Kidney capillary endothelial cell (primary cell): ENCODE measurements at places on chromosomes 7 and 10.

DNA sequence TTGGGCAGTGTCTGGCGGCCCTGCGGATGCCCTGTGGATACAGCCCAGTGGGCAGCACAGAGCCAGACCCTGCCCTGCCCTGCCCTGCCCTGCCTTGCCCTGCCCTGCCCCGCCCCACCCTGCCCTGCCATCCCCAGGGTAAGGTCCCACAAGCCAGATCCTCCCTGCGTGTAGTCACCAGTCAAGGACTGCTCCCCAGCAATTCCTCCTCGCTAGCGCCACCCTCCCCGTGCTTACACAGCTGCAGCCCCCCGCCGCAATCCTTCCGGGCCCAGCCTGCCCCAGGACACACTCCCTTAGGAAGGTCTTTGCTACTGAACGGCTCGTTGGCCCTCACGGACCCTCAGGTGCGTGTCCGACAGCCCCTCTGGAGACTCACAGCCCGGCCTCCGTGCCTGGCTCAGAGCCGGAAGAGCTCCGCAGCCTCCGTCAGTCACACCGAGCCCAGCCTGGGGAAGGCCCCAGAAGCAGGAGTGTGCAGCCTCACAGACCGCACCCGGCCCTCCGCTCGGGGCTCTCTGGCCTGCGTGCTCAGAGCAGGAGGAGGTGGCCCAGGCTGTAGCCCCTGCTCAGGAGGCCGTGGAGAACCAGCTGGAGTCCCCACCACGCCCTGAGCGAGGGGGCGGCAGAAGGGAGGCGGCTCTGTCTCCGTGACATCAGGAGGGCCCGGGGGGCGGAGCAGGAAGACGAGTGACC is 68.3 kb downstream of the PWWP2B start:
- no peak for DNase-seq

GRCh38 chr10:37975401-37975991 is 951 bp downstream of the ZNF25 start:
- DNase-seq: peak; percentile 0

GRCh38 chr10:77204171-77204570 is 433.4 kb downstream of the KCNMA1 start:
- DNase-seq: no peak

DNA sequence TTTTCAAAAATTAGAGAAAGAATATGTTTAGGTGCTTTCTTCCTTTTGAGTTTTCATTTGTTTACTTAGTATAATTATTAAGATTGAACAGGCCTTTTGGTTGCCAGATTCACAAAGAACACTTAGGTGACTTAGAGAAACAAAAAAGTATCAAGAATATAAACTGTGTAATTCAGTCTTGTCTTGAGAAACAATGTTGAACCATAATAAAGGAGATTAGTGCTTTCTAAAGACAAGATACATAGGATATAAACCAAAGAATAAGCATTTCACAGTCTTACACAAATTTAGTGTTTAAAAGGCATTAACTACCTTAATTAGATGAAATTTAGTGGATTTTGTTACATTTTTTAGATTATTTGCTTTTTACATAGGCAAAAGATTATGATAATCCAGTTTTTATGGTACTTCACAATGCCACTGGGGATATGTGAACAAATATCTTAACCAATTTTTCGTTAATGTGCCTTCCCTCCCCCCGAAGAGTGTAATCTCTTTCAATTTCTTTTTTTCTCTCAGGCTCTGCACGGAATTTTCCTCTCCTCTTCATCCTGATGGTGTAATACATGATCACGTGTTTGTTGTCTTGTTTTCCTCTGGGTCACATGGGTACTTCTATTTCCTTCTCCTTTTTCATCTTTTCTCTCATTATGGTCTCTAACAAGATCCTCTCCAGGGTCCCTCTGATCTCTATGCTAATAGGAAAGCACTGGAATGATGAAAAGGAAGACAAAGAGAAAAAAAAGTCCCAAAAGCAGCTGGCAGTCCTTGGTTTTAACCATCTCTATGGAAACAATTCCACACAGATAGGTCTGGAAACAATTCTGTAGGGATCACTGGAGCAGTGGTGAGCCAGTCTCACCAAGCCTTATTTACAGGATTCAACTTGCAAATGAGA is 3.7 kb upstream of the HNRNPH3 start:
- DNase-seq: no peak

DNA sequence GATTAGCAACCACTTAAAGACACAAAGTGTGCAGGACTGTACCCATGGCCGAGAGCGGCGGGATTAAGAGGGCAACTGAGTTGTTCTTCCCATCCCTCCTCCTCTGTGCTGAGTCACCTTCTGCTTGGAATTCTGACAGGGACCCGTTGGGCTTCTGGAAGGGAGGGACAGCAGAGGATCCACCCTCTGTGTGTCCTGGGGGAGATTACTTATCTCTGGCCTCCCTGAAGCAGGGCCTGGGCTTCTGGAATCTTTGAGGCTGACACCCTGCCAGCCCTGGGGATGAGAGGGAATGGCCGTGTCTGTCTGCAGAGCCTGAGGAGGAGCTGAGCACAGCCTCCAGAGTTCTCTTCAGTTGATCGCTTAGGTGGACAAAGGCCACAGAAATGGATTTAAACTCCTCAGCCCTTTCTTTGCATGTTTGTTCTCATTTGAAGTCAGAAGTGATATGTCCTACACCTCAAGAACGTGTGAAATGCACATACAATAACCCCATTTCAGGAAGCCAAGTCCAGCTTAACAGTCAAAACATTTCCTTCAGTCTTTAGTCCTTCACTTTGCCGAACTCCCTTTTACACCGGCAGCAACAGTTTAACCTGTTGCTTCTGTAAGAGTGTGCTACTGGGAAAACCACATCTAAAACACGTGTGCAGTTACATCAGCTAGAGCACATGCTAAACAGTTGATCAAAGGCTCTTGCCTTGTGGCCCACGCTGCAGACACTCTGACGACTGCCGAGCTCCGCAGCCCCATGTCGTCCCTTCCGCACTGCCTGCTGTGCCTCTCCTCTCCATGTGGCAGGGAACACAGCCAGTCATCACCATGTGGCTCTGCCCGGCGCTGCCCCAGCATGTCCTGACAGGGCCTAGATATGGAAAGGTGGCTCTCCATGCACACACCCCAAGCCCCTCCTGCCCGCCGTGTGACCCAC is 55.7 kb downstream of the IKZF1 start:
- DNase-seq: no peak

DNA sequence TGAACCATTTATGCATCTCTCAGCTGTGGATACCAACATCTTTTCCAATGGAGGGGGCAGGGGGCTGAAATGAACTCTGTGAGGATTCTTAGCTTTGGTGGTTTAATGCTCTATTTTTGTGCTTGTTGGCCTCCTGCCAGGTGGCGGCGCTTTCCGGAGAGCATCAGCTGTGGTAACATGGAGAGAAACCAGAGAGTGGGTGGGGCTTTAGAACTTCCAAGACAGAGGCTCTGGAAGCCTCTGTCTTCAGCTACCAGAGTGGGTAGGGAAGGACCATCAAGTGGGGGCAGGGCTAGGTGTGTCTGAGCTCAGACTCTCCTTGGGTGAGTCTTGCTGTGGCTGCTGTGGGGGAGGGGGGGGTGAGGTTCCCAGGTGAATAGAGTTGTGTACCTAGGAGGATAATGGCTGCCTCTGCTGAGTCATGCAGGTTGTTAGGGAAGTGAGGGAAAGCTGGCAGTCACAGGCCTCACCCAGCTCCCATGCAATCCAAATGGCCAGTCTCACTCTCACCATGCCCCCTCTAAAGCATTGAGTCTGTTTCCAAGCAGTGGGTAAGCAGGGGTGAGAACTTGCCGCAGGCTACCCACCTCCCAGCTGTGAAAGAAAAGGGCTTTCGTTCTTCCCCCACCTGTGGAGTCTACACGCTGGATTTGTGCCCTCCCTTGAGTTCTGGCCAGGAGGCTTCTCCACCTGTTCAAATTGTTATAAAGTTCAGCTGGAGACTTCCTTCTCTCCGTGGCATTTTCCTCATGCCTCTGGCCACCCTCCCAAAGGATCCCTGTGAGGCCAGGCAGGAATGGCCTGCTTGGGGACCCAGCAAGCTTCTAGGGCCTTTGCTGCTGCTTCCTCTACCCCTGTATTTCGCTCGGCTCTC is 527.0 kb downstream of the NEBL start:
- no peak for DNase-seq

DNA sequence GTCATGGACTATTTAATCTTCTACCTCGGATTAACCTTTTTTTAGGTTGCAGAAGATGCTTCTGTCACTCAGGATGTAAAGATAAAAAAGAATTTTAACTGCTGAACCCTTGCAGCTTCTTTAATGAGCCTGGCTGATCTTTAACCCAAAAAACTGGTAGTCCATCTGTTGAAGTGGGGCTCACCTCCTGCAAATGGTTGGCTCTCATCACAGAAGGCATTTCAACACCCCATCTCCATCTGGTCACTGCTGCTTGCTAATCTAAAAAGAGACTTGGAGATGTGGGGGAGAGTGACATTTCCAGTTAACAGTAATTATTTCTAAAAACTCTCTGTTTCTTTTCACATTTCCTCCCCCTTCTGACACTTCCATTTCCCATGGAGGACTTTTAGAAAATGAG is 208.6 kb downstream of the LHFPL3 start:
- no peak for DNase-seq

- no peak for DNase-seq
Observed at GRCh38 chr10:59177836-59178235, 1.4 kb downstream of the PHYHIPL start.

- no peak for DNase-seq
Observed at GRCh38 chr7:3279147-3279818, 21.8 kb upstream of the SDK1 start.

GRCh38 chr7:120992965-120993494 is 4.5 kb downstream of the CPED1 start:
- DNase-seq: no peak

DNA sequence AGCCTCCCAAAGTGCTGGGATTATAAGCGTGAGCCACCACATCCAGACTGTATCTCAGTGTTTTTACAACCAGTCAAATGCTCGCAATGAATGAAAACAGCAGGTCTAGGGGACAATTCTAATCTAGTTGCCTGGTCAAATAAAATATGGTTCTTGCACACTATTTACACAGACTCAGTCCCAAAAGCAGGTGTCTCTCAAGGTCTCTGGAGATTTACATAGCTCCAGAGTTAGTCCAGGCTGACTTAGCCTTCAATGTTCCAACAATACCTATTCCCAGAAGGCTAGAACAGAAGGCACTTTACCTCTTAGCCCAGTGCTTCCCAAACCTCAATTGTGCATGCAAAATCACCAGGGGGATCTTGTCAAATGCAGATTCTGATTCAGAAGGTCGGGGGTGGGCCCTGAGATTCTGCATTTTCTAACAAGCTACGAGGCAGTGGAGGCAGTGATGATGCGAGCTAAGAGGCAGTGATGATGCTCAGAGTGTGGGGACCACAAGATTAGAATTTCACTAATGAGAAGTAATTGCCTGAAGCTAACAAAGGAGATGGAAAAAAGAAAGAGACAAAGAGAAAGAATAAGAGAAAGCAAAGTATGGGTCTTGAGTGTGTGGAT is 6.4 kb downstream of the KIAA1549 start:
- DNase-seq: no peak

DNA sequence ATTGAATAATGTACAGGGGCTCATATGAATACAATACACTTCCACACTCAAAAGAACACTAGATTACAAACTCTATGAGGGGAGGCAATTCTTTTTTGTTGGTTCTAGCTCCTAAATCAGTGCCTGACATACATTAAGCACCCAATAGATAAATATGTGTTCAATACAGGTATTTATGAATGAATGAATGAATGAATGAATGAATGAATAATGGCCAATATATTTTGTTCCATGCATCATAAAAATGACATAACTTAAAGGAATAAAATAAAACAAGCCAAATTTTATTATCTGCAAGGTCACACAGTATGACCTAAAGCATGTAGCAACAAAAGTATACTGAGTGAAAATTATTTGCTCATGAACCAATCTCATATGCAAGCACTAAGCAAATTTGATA is 168.9 kb downstream of the CACNA2D1 start:
- no peak for DNase-seq

GRCh38 chr7:90595801-90596670 is at the start of gene CDK14:
CDK14 (plus strand) TSS chr7:90596321; CDS start chr7:90596628, 307 bp downstream.
- no peak for DNase-seq

GRCh38 chr10:69988094-69988493 is 64.6 kb upstream of the MACROH2A2 start:
- no peak for DNase-seq

- no peak for DNase-seq
Observed at GRCh38 chr7:81150951-81151361, 232.1 kb upstream of the SEMA3C start.

DNA sequence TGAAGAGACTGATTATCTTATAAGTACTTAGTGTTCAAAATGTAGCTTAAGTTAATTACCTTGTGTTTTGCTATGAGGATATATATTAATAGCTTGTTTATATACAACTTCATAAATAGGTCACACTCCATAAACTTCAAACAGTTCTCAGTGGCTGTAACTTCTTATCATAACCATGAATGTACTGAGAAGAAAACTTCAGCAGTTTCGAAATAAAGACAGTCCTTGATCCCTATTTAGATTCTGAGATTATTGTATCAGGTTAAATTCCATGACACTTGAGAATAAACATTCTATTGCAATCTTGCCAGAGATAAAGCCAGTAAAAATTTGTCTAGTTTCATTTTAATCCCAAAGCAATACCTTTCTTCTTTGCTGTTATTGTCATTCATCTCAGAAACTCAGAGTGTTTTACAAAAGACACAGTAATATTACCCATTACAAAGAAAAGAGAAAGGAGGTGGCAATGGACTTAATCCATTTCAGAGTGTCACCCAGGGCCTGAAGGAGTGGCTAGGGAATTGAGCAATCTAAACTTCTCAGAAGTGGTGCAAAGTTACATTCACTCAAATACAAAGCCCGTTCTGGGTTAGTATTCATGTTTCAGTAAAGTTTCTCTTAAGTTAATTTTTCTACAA is 403.6 kb downstream of the SEMA3D start:
- DNase-seq: no peak

DNA sequence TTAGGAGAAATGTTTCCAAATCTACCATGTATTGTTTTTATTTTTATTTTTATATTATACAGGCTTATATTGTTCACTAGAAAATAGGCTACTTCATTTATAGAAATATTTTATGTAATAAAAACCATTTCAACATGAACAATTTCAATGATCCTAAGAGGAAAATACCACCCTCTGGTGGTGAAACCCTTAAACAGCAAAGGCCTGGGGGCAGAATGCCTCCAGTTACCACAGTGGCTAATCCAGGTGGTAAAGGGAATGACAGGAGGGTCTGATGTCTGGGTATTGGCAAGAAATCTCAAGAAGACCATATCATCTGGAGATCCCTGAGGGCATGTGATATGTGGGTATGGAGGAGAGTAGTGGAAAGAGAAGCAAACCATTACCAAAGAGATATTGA is 19.3 kb downstream of the MACC1 start:
- no peak for DNase-seq

DNA sequence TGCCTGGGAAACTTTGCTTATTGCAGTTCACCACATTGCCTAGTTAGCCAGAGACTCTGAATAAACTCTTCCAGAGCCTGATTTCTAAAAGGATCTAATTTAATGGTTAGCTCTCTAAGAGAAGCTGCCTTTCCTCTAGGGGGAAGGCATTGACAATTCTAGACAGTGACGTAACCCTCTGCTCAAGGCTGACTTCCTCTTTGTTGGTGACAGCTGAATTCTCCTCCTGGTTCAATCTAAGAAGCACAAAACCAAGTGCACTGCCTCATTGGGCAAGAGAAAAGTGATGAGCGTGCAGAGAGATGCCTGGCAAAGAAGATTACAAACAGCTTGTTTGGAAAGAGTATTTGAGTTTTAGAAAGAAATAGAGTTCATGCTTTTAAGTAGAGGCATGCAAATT is 102.7 kb downstream of the MACC1 start:
- DNase-seq: peak; percentile 7
